CD4-positive, alpha-beta T cell treated with Interleukin-15 for 4 hours (primary cell): ENCODE measurements at places on chromosomes 1 and 21.

DNA sequence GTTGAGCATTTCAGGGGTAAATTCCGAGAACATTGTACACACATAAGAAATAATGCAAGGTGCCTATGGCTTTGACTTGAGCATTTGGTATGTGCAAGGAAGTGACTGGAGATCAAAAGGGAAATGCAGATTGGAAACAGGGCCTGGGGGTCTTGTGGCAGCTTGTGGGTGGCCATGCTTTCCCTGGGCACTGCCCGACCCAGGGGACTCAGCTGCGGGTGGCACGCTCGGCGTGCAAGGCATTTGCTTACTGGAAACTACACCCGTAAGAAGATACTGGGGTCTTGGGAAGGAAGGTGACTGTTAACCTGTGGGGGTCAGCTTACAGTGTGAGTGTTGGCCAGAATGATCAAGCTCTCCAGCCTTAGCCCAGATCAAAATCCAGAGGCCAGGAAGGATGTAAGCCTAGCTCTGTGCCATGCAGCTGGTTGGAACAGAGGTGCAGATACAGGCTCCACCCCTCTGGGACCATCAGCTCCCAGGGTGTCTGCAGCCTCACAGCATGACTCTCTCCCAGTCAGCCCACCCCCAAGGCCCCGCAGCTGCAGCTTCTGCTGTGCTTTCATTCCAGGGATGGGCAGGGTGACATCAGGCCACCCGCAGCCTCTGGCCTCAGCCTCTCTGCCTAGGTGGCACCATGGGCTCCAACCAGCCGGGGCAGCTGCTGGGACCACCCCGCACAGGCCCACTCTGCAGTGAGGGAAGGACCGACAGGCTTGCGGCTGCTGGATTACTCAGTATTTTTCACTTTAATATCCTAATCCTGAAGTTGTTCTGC is 55.1 kb downstream of the KIF26B start:
- no peak for DNase-seq

DNA sequence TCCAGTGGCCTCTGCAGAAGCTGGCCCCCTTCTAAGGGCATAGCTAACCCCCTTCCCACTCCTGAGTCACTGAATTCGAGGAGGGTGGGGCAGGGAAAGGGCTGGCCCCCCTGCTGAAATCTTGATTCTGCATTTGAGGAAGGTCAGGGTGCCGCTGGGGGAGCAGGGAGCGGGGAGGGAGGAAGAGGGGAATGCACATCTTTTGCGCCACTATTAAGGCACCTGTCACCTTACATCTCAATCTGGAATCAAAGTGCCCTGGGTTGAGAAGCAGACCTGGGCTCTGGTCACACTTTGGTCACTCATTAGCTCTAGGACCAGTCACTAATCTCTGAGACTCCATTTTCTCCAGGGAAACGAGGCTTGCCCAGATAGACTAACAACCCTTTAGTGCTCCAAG is 62.0 kb downstream of the TOR1AIP2 start:
- no peak for DNase-seq

- DNase-seq, result no peak
Observed at GRCh38 chr1:29772584-29773100, 536.3 kb downstream of the PTPRU start.

GRCh38 chr1:32186077-32186476 is 6.6 kb downstream of the TXLNA start:
- no peak for DNase-seq

DNA sequence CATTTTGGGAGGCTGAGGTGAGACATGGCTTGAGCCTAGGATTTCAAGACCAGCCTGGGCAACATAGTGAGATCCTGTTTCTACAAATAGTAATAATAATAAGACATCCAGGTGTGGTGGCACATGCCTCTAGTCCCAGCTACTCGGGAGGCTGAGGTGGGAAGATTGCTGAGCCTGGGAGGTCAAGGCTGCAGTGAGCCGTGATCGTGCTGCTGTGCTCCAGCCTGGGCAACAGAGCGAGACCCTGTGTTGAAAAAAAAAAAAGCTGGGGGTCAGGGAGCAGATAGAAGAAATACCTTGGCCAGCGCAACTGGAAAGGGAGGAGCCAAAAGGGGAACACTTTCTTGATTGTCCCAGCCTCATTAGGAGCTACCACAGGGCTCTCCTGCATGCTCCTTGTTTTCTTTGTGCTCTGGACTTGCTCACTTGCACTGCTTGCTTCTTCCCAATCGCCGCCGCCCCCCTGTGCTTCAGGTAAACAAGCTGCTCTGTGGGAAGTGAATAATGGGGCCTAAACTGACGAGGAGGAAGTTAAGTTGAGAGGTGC is 31.1 kb downstream of the PBX1 start:
- no peak for DNase-seq

- peak; percentile 22 for DNase-seq
Observed at GRCh38 chr1:228445843-228446650, 29.4 kb upstream of the TRIM17 start.

DNA sequence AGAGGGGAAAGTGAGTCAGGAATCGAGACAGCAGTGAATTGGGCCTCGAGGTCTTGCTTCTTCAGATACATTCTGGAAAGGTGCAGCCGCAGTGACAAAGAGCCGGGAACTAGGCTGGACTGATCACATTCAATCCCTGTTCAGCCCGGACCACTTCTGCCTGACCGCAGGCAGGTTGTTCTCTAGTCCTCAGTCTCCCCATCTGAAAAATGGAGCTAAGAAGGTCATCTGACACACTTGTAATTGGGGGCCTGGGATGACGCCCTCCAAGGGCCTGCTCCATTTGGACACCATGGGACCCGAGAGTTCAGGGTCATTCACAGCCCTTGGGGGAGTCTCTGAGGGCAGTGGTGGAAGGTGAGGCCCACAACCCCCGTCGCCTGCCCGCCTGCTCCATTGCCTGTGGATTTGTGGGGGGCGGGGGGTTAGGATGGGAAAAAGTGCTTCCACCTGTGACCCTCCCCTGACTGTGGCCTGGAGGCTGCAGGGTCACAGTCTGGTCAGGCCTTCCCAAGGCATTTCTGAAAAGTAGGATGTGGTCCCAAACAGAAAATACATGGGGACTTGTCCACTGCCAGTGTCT is 87.9 kb upstream of the CSF3R start:
- no peak for DNase-seq

GRCh38 chr1:216723274-216723780 is at the start of gene ESRRG:
Gene ESRRG (minus strand): TSS chr1:216723429. CDS start chr1:216723299, 130 bp downstream.
- no peak for DNase-seq

GRCh38 chr1:246001837-246002230 is 505.2 kb downstream of the SMYD3 start:
- no peak for DNase-seq

- no peak for DNase-seq
Observed at GRCh38 chr1:210618369-210618768, 289.7 kb downstream of the HHAT start.

GRCh38 chr1:234618737-234619049 is 8.7 kb upstream of the IRF2BP2 start:
- DNase-seq, result no peak

DNA sequence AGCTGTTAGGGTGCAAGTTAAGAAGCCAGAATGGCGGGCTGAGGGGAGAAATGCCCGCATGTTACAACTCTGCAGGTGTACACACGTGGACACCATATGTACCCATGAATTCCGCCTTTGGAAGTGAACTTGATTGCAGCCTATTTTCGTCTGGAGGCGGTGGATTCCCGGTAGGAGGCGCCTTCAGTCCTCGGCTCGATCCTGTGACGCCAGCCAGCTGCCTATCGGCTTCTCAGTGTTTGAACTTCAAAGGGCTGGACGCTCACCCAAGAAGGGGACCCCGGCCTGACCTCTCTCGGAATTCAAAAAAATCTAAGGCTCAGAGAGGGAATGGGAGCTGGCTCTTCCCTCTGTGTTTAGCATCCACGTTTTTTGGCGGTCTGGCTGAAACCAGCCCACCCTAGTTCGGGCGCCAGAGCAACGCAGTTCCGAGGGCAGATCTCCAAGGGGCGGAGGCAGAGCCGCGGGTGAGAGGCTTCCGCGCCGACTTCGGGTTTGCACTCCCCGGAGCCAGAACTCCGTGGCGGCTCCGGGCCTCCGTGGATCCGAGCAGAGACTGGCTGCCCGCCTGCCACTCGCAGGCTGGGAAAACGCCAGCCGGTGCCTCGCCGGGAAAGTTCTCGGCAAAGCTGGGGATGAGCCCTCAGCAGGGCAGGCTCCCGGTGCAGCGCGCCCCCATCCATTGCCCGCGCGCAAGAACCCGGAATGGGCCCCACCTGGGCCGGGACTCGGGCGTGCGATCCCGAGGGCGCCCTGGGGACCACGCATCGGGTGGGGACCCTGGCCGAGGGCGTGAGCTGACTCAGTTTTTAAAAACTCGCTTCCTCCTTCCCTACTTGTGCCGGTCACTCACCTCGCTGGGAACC is 996 bp upstream of the TMEM51 start:
- no peak for DNase-seq

DNA sequence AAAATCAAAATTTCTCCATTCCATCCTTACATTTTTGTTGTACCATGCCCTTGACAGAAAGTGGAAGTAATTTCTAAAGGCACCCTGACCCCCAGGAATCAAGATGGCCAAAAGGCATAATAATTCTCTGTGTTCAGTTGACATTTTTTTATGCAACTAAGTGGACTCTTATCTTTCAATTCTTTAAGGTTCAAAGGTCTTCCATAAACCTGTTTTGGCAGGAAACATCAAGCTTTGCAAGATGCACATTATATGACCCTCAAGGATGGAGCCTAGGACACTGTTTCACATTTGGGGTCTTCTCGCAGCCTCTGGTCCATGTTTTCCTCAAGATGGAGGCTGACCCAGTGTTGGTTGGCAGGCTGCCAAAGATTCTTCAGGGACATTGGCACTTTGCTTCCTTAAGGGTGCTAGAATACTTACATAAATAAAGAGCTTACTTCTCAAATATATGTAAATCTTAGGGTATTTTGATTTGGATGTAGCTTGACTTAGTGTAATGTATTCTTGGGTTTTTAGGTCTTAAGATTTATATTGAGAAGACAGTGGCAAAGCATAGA is 48.0 kb upstream of the COG2 start:
- no peak for DNase-seq

GRCh38 chr1:20138346-20138745 is 777 bp upstream of the PLA2G2F start:
- no peak for DNase-seq

DNA sequence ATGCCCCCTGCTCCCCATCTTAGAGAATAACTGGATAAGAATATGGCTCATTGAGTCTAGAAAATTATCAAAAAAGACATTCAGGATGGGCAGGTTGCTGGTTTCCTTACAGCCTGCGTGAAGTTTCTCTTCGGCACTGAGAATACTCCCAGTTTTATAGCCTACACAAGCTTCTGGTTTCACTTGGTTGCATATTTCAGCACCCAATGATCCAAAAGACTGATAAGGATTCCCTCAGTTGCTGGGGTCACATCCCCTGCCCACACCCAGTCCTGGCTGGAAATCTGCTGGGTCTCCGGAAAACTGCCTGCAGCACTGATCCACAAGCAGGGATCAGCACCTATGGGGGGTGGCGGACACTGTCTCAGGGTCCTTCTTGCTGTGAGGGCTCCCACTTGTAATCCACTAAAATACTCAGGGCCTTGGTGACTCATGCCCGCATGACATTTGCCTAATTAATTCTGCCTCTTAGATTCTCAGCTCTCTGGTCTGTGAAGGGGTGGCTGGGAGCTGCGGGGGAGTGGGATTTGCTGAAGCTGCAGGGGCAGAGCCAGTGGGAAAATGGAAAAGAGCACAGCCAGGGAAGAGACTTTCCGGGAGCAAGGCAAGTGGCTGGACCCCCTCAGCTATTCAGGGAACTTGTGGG is 142.5 kb downstream of the ZNF648 start:
- no peak for DNase-seq

GRCh38 chr1:27042670-27043069 is 30.0 kb upstream of the TENT5B start:
- DNase-seq, result no peak

- DNase-seq, result no peak
Observed at GRCh38 chr1:230073371-230074035, 6.5 kb downstream of the GALNT2 start.

GRCh38 chr1:116983112-116983511 is 18.4 kb upstream of the CD101 start:
- DNase-seq, result no peak

DNA sequence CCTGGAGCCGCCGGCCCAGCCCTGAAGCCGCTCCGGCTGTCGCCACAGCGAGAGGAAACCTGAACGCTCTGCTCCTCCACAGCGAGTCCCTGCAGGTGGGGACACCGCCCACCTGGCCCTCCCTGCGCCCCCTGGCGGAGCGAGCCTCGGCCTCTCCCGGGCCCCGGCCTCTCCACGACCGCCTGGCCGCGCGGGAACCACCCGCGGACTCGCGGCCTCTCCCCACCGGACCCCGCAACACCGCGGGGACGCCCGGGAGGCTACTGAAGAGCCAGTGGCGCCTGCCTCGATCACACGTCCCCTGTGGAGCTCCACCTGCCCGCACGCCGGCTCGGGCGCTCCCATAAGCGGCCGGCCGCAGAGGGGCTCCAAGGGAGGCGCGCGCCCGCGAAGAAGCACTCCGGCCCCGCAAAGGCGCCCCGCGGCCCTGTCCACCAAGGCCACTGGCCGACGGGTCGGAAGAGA is 109.6 kb downstream of the KCNN3 start:
- peak; percentile 82 for DNase-seq

DNA sequence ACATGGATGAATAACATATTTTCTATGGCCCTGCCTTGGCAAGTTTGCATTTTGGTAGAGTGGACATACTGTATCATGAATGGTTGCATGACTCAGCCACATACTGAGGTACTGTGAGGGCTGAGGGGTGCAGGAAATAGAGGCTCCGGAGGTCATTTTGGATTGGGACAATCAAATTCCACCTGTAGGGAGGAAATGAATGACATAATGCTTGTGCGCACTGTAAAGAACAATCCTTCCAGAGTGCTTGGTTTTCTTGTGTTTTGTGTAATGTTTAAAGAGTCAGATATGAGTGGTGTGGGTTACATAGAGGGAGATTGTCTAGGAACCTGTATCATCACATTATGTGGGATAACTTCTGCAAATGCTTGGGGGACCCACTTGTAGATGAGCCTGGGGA is 329.9 kb upstream of the PROX1 start:
- no peak for DNase-seq

DNA sequence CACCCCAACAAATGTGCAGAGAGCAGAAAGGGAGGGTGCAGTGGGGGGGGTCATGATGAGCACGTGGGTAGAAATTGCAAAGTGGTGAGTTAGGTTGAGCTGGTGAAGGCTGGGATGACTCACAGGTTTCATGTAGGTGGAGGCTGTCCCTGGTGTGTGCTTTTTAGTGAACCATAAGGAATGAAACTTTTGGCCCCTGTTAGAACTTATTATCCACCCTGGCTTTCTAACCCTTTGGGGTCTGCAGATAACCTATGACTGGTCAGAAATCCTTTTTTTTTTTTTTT is 46.9 kb downstream of the DOP1B start:
- no peak for DNase-seq

GRCh38 chr1:151541752-151542151 is 1.6 kb downstream of the TUFT1 start:
- no peak for DNase-seq

GRCh38 chr1:54507033-54507870 is 40.8 kb upstream of the ACOT11 start:
- DNase-seq, result no peak

GRCh38 chr1:240888039-240888786 is 276.3 kb upstream of the GREM2 start:
- DNase-seq, result no peak

GRCh38 chr21:24310788-24311187 is 1296.5 kb downstream of the MRPL39 start:
- DNase-seq, result no peak
